Stimulated activated CD4-positive, alpha-beta T cell treated with anti-CD3 and anti-CD28 coated beads, Interleukin-1b, Interleukin-23, amount 100 ng/mL, for 24 hours (primary cell): ENCODE measurements at places on chromosomes 2 and 18.
A peak's percentile ranks its signal among the peaks of the same experiment; 100 is the strongest.

GRCh38 chr2:236814593-236814992, 245.0 kb downstream of the ACKR3 start:
- no peak for DNase-seq

GRCh38 chr2:26009567-26009963, 24.3 kb upstream of the RAB10 start:
- no peak for DNase-seq

DNA sequence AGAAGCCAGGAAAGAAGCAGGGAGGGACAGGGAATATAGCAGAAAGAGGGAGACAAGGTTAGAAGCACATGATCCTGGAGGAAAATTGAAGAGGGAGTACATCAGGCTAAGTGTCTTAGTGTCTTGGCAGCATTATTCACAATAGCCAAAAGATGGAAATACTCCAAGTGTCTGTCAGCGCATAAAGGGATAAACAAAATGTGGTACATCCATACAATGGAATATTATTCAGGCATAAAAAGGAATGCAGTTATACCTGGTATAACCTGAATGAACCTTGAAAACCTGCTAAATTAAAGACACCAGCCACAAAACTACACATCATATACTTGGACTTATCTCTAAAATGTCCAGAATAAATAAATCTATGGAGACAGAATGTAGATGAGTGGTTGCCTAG, 219.1 kb upstream of the PID1 start:
- no peak for DNase-seq

DNA sequence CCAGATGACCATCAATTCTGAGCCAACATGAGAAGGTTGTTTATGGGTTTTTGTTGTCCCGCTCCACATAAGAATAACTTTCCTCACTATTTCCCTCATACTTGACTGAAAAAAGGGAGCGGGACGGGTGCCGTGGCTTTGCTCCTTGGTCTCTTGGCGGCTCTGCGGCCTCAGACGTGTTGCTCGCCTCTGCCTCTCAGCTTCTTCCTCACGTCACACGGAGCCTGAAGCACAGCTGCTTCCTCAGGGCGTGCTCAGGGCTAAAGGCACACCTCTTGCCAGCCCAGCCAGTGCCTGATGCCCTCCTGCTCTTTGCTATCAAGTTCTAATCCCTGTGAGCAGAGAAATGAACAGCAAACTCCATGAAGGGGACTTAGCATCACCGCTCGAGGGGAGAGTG, 17.9 kb upstream of the ID2 start:
- DNase-seq, result no peak

- DNase-seq, result no peak
Observed at GRCh38 chr2:19207452-19207851, 151.0 kb downstream of the OSR1 start.

DNA sequence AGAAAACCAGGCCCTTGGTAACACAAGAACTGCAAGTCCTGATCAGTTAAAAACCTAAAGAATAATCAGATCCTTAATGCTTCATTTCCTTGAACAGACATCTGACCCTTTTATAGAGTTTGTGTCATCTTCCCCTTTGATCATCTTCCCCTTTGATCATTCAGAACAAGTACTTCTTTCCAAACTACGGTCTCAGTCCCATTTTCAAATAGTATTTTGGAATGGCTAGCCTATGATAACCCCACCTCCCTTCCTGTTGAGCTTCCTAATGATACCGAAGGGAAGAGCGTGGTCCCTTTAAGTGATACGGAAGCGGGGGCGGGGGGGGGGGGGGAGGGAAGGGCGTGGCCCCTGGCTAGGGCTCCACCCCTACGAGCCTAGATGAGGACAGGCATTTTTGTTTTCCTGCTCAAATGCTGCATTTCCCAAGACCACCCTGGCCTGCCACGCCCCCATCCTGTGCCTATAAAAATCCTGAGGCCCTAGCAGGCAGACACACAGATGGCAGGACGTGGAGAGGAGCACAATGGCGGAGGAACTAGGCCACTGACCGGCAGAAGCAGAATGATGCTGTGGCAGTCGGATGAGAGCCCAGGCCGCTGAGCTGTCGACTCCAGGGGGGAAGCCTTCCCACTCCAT, 24.1 kb upstream of the CHRNA1 start:
- DNase-seq, result no peak

DNA sequence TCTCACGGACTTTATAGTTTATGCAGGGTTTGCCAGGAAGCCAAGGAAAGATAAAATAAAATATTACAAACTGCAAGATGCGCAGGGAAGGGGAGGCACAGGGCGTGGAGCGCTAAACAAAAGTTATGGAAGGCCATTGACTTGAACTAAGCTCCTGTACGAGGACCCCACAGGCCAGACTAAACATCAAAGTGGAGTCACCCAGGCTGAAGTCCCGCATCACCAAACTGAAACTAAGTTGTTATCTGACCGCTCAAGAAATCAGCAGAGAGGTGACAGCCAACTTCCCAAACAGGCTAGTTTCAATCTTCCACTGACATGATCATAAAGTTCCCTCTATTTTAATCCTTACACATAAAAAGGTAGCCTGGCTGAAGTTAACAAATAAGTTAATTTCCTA, 90.5 kb upstream of the YWHAQ start:
- DNase-seq, result no peak

- no peak for DNase-seq
Observed at GRCh38 chr2:139317259-139317658, 537.1 kb upstream of the NXPH2 start.

DNA sequence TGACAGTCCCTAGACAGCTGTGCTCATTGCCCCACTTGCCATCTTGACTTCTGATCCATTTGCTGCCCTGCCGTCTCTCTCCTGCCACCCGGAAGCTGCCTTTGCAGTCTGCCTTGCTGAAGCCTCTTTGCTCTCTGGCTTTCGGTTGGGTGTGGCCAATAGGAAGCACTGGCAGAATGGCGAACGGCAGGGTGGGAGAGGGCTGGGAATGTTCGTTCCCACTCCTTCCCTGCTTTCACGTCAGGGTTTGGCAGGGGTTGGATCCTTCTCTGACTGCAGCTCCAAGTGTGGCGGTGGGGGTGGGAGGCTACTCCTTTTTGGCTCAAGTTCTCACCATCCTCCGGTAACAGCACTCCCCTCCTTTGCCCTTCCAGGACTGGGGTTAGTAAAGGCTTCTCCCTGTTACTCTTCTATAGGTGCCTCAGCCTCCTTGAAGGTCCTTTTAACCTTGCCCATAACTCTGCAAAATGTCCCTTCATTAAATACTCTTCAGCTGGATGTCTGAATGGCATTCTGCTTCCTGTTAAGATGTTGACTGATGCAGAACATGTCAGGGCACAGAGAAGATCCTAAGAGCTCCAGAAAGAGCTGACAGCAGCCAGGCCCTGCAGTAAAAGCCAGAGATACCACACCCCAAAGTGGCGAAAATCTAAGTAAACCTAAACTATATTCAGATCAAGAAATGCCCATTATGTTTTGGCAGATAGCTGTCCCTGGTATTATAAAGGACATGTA, 299.7 kb downstream of the CDCA7 start:
- no peak for DNase-seq

DNA sequence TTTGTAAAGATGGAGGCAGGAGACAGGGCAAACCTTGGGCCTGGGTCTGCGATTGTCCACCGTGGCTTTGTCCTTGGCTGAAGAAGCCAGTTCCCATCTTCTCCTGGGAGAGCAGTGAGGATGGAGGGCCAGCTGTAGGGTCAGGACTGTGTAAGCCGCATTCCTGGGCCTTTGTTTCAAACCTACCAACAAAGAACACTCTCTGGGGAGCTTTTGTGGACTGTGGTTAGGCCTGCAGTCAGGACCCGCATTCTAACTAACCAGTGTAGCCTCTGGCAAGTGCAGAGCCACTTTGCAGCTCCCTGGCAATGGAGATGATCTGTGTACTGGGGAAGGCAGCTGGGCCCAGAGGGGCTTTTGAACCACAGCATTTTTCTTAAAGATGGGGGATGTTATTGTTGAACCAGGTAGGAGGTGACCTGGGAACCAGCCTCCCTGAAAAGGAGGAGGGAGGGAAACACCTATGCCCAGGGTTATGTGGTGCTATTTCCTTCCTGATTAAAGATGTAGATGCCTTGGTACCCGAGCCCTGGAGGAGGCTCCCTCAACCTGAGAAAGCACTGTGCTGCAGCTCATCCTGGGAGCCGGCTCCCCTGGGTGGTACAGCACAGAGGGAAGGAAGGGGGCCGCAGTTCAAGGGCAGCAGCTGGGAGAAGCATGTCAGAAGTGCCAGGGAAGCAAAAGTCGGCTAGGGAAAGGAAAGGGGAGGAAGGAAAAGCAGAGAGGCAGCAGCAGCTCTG, 12.7 kb upstream of the SMAD4 start:
- DNase-seq, result no peak

DNA sequence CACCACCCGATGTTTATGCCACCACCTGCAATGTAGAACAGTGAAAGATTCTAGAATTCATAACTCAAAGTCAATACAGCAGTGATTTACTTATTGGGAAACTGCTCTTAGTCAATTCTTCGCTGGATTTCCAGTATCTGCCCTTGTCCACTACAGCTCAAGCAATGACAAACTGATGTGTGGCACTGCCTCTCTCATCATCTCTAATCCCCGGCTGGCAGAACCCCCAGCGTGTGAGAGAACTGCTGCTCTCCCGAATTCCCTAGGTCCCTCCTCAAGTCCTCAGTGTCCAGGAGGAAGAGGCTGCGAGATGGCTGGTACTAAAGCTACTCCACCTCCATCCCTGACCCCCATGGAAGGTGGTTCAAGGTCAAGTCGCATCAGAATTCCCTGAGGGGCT, 1.6 kb downstream of the TXNL4A start:
- no peak for DNase-seq

DNA sequence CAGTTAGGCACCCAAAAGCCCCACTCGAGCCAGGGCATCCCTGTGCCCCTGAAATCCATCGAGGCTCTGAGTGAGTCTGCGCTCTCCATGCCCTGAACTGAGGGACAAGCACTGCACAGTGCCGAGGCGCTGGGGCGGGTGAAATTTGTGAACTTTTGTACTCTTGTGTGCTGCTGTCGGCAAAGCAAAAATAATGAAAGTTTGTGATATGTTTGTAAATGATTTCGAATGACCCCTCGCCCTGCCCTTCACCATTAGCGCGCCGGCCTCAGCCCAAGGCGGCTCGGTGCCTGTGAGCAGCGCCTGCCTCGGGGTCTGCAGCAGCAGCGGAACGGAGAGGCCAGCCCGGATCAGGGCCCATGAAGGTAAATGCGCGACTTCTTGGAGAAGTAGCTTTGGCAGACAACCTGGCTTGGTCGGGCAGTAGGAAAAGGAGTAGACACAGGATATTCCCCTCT, 1.8 kb upstream of the HOXD4 start:
- DNase-seq, result no peak

DNA sequence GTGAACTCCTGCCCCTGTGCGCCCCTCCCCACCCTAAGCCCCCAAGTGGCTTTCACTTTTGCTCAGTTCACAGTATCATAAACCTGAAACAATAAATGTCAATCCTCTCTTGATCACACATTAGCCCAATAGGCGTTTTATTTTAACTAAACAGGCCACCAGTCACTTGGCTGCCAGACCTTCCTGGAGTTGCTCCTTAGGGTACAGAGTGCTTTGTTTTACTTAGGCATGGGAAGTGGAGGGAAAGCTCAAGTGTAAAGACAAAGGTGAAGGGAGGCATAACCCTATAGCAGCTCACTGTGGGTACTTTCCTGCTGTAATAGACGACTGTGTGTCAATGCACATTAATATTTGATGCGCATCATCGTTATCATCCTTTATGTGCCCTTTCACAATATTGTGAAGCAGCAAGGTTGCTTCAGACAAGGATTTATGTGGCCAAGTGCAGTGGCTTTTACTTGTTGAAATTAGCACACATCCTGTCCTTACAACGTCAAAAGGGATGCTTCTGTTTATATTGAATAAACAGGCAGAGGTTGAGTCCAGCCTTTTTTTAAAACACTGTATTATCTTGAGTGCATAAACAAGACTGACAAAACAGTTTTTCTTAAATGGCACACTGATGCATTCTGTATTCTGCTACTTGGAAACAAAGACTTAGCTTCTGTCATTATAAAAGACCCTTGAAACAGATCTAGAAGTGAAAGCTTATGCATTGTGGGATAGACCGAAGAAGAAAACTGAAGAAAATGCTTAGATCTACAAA, 168.5 kb downstream of the TMEFF2 start:
- DNase-seq, result no peak

- no peak for DNase-seq
Observed at GRCh38 chr2:190216829-190217228, 102.8 kb downstream of the HIBCH start.

GRCh38 chr2:233116946-233117345, 56.8 kb downstream of the INPP5D start:
- no peak for DNase-seq

DNA sequence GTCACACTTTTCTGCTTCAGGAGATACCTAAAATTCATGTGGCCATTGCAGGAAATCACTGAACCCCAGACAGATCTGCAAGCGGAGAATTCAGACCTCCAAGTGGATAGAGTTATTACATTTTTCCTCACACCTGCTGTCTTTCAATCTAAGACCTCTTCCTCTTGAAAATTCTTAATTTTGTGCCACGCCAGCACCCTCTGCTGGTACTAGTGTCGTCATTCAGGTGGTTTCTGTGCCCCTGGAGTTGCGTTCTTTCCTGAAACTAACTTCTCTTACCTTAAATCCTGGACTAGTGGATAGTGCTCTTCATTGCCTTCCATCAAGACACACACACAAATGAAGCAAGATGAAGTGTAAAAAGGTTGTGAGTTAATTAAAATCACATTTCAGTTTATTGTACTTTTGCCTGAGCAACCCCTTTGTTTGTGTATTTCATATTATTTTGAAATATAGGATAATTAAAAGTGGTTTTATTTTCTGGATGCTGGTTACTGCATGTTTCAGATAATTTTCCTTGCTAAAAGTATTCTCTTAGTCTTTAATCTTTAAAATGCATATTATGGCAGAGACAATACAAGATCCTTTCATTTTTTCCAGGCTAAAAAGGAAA, 1.6 kb upstream of the DNER start:
- no peak for DNase-seq

GRCh38 chr2:168346725-168347477, 99.5 kb upstream of the STK39 start:
- DNase-seq, result peak; percentile 47

- no peak for DNase-seq
Observed at GRCh38 chr2:77977471-77978063, 455.4 kb upstream of the LRRTM4 start.

- DNase-seq, result no peak
Observed at GRCh38 chr18:8957731-8958130, 144.8 kb upstream of the NDUFV2 start.

DNA sequence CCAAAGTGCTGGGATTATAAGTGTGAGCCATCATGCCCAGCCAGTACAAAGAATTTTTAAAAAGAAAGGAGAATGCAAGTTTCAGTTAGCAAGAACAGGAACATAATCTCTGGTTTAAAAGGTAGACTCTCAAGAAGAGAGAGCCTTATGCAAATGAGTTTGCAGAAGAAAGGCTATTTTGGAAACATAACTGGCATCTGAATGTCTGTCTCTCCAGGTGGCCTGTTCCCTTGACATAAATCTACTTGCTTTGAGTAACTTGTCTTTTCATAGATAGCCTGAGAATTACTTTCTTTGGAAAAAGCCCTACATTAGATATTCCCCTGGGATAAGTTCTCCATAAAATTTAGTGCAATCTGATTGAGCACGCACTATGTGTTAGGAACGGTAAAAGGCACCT, 109.6 kb downstream of the ICOS start:
- no peak for DNase-seq

- DNase-seq, result no peak
Observed at GRCh38 chr2:161159456-161160225, 587 bp upstream of the TANK start.

GRCh38 chr2:174730698-174731018, 33.6 kb downstream of the CHRNA1 start:
- DNase-seq, result no peak

GRCh38 chr2:217795067-217795466, 207.7 kb downstream of the TNS1 start:
- no peak for DNase-seq

- DNase-seq, result no peak
Observed at GRCh38 chr2:169509298-169509885, at the start of gene KLHL41. KLHL41 (plus strand) TSS chr2:169509702; CDS start chr2:169509779, 77 bp downstream.
